Thymus (tissue), 14 donors: ENCODE measurements at places on chromosomes 7 and 10.

- no peak for DNase-seq
Observed at GRCh38 chr7:28700790-28701203, 257.3 kb downstream of the TRIL start.

GRCh38 chr7:50155755-50156154 is 62.7 kb upstream of the ZPBP start:
- no peak for DNase-seq

- no peak for DNase-seq
Observed at GRCh38 chr10:99843310-99843709, 60.9 kb downstream of the ABCC2 start.

- DNase-seq: no peak
Observed at GRCh38 chr10:2760736-2761135, 306.6 kb upstream of the PFKP start.
